ENCODE measurements at places on chromosomes 6 and 20.

GRCh38 chr6:165118736-165119135, 190.7 kb downstream of the C6orf118 start:
- DNase-seq, result no peak

DNA sequence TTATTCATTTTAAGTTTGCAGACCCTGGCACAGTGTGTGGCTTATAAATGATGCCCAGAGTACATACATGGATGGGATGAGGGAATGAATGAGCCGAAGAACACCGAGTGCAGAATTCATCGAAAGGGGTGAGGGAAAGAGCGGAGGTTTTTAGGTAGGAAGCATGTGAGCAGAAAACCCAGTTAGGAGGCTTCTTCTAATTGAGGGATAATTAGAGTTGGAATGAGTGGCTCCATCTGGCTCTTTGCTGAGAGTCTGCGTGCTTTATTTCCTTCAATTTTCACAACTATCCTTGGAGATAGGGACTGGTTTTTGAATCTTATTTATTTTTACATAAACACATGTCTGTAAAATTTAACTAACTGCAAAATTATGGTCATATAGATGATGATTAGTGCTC, 150.7 kb downstream of the DOK5 start:
- no peak for DNase-seq

DNA sequence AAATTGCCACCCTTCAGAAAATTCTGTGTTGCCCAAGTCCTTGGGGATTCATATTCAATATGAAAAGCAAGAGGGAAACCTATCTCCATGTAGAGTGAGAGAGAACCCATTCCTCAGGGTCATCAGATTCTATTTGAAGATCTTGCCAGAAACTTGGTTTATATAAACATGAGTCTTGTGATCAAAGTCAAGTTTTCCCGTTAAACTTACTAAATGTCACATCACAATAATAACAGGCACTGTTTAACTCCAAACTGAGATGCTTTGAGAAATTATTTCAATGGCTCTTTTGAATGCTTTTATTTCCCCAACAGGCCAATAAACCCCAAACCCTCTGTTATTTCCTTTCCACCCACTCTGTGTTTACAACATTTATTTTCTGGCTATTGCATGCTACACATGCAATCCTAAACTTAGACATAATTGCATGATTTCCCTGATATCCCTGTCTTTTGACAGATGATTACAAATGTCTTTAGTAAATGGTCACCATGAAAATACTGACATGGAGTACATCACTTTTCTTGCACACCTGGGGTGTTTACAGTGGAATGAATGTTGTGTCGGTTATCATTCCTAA, 31.1 kb upstream of the SSTR4 start:
- no peak for DNase-seq

- DNase-seq, result peak; percentile 47
Measured at GRCh38 chr20:25090492-25091429, 8.8 kb upstream of the VSX1 start.

DNA sequence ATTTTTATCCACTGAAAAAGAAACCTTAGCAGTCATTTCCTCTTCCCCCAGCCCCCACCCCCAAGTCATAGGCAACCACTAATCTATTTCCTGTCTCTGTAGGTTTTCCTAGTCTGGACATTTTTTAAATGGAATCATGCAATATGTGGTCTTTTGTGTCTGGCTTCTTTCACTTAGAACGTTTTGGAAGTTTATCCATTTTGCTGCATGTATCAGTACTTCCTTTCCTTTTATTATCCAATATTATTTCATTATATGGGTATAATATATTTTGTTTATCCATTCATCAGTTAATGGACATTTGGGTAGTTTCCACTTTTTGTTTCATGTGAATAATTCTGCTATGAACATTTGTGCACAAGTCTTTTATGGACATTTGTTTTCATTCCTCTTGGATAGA, 99.3 kb upstream of the BMP5 start:
- no peak for DNase-seq

GRCh38 chr6:29755295-29755871, 32.1 kb downstream of the HLA-F start:
- DNase-seq, result no peak

GRCh38 chr6:286681-287488, 5.4 kb upstream of the DUSP22 start:
- DNase-seq, result no peak

GRCh38 chr6:38051819-38052434, 232.4 kb downstream of the ZFAND3 start:
- DNase-seq, result no peak

- DNase-seq, result no peak
Measured at GRCh38 chr20:1415667-1416468, 23.0 kb upstream of the FKBP1A start.

DNA sequence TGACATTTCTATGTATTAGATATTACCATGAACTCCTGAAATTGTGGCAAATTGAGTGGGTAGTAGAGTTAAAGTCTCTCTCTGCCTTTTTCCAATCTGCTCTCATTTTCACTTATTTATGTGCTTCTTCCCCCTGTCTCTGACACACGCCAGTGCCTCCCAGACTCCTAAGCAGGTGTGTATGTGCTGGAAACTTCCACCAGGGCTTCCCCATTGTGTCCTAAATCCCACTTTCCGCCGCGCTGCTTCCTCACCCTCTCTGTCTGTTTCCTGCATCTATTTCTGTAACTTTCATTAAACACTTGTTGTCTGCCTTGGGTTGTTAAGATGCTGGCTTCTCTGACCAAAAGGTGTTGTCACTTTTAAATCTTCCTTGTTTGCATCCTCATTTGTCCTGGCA, 97.6 kb upstream of the HDGFL1 start:
- DNase-seq, result no peak

DNA sequence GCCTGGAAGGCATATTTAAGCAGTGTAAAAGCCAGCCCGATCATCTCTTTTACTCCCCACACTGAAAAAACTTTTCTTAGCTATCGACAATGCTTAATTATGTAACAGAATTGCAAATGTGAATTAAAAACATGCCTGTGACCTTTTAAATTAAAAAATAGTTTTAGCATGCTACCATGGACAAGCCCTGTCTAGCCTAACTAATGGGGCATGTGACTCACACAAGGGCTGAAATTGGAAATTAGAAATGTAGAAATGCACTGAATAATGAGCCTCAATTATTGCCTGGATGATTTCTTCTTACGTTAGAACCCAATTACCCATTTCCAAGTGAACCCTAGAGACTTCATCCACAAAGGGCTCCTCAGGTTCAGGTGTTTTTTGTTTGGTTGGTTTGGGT, 82.7 kb downstream of the SIM1 start:
- no peak for DNase-seq

- DNase-seq, result no peak
Measured at GRCh38 chr6:16773362-16773761, 12.1 kb upstream of the ATXN1 start.

GRCh38 chr6:53244958-53245357, 96.3 kb upstream of the GCM1 start:
- DNase-seq, result no peak

DNA sequence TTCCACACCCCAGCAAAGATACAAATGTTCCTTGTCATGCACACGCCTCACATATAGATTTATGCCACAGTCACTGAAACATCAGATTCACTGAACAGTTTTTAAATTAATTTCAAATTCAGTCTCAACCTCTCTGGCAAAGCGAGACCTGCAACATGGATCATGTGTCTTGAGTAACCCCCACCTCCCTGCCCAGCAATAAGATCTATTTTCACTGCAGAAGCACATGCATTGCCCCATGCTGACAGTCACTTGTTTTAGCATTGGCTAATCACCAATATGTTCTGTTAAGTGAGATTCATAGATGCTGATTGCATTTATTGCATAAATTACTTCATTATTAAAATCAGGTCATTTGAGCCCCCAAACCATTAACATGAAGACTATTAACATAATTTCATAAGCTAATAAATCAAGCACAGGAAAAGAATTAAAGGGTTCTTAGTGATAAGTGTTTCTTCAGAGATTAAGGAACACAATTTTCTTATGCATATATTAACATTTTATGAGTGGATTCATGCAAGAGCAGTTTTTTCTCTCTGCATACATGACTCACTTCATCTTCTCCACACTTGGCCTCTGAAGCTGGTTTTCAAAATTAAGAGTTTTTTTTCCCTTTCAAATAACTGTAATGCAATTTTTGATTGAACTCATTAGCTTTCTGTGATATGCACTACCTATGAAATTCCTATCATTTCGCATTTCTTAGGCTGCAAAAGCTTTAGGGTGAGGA, 173.2 kb upstream of the SOX4 start:
- no peak for DNase-seq

DNA sequence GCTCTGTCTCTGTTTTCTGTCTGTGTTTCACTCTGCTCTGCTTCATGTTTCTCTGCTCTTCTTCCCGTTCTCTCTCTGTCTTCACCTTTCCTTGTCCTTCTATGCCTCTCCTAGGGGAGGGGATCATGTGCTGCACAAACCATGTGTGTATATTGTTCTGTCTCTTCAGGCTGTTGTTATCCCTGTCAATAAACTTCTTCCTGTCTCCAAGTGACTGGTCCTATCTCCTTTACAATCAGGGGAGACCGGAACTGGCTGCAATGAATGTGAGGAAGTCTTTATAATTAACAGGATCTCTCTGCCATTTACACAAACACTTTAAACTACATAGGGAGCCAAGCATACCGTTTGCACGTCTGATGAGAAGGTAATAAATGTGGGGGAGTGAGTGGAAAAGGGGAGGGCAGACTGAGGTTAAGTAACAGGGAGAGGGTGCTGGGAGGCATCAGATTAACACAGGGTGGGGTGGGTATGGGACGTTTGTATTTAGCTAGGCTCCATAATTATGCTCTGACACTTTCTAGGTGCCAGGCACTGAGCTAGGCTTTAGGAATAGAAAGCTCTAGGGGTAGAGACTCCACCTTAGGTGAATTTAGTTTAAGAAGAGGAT, 626.1 kb downstream of the DHX35 start:
- DNase-seq, result no peak

- DNase-seq, result no peak
Measured at GRCh38 chr20:4871486-4871885, 129.8 kb downstream of the SLC23A2 start.

DNA sequence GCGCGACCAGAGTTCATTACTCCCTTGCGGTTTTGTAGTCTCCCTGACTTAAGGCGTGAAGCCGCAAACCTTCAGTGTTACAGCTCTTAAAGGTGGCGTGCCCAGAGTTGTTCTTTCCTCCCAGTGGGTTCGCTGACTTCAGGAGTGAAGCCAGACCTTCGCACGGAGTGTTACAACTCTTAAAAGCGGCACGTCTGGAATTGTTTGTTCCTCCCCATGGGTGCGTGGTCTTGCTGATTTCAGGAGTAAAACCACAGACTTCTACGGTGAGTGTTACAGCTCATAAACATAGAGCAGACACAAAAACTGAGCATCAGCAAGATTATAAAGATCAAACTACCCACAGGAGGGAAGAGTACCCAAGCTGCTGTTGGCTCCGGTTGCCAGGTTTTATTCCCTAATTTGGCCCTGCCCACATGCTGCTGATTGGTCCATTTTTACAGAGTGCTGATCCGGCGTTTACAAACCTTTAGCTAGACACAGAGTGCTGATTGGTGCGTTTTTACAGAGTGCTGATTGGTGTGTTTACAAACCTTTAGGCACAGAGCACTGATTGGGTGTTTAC, 10.4 kb downstream of the TMEM14C start:
- no peak for DNase-seq

DNA sequence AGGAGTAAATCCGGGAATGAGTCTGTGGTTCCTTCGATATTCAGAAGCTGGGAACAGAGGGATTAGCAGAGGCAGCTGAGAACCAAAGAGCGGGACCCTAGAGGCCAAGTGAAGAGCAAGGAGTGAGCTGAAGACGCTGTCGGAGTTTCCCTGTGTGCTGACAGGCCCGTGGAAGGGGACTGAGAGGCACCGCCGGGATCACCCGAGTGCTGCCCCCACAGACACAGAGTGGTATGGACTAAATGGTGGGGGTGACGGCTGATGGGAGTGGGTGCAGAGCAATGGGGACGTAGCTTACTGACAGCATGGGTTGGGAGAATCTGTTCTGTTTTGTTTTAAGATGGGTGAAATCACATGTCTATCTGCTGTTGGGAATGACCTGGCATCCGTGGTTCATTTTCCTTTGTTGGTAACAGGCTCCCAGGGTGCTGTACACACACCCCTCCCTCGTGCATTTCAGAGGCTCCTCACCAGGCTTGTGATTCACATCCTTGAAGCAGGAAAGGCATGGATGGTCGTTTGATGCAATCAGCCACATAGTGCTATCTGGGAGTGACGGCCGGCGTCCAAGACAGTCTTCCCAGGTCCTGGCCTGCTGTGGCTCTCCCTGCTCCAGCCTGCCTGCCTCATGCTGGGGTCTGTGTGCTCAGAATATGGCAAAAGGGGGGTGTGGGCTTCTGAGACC, 97.4 kb downstream of the THBS2 start:
- no peak for DNase-seq

DNA sequence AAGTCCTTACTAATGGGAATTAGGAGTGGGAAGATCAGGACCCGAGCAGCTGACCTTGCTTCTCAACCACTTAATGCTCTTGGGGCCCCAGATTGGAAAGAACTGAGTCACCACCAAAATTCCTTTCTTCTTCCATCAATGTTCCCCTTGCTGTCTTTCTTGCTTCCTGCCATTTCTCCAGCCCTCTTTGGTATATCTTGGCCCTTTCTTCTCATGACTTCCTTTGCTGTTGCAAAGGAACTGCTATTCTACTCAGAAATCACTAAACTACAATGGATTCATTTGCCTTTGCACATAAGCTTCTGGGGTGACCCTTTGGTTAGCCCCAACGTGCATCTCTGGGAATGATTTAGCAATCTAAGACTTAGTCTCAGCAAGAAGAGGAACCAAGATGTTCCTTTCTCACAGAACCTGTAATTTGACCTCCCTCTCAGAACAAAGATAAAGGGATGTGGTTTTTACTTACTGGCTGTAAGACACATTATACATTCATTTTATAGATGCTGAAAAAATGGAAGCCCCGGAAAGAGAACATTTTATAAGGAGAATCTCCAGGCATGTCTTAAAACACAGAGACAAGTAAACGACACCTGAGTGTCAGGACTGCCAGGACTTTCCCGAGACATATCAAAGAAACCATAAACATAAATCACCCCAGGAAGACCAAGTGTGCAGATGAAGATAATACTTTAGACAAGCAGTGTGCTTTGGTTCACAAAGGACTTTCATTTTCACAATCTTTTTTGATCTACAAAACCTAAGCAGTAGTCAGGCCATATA, 99.0 kb upstream of the TNFAIP3 start:
- no peak for DNase-seq

GRCh38 chr6:163288066-163288465, 126.5 kb upstream of the QKI start:
- DNase-seq, result no peak

DNA sequence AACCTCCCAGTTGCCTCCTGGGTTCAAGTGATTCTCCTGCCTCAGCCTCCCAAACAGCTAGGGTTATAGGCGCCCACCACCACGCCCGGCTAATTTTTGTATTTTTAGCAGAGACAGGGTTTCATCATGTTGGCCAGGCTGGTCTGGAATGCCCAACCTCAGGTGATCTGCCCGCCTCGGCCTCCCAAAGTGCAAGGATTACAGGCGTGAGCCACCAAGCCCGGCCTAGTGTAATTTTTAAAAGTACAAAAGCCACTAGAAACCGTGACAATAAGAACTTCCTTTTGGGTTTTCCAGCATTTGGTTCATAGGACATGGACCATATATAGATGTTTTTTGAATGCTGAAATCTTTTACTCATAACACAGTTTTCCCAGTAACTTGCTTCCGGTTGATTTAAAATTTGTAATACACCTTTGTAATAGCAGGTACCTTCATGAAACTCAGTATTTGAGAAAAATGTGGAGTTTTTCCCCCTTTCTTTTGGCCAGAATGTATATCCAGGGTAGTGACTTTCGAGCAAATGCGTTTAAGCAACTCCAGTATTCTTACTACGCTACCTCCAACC, 467 bp downstream of the PXT1 start:
- no peak for DNase-seq

- DNase-seq, result no peak
Measured at GRCh38 chr20:39421571-39422105, 459.5 kb downstream of the DHX35 start.
